Epithelial cell of esophagus (primary cell): ENCODE measurements at places on chromosomes 2 and 18.

GRCh38 chr2:184611361-184612085, 13.2 kb downstream of the ZNF804A start:
- DNase-seq, result peak; percentile 43

DNA sequence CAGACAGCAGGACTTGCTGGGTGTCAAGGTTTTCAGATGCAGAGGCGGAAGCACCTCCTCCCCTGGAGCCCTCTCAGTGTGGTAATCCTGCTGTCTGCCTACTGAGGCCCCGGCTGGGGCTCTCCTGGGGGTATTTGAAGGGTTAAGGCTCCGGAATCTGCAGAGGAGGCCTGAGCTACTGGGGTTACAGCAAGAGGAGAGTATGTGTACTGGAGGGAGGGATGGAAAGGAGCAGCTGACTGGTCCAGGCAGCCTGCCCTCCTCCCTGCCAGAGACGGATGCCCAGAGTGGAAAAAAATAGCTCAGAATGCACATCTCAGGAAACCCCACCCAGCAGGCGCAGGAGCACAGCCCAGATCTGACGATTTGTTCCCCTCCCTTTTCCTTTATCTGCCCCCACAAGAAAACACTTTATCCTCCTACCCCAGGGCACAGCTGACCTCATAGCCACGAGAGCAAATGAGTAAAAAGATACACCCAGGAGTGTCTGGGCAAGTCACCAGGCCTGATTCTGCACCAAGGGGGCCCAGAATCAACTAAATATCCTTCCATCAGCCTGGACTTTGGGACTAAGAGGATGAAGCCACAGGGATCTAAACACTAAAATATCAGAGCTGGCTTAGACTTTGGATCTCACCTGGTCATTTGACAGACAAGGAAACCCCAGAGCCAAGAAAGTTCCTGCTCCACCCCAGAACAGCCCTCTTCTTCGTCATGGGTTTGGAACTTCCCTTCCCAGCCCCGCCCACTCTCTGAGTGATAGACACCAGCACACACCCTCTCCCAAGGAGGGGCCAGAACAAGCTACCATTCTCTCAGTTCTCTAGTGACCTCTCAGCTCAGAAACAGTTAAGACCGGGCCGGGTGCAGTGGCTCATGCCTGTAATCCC, 5.5 kb downstream of the TMBIM1 start:
- peak; percentile 98 for DNase-seq

DNA sequence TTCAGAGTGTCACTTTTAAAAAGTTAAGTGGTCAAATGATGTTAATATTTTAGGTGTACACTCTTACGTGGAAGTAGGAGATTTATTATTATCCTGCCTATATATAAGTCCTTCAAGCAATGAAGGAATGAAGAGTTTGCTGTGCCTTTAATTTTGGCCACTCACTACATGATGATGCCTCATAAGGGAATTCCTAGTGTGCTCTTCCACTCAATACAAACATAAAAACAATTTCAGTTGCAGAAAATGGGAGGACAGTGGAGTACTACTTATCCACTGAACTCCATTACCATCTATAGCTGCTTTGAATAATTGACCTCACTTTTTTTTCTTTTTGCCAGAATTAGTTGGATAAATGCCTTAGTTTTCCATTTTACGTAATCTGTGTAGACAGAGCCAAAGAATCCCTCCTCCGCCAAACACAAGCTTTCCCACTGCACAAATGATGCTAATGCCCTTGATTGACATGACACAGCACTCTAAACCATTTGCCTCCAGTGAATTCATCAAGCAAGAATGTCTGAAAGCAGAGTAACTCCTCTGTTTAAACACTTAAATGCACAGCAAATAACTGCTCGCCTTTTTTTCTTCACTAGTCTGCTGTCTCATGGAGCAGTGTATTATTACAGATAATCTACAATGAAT, 751.1 kb upstream of the FANCL start:
- peak; percentile 1 for DNase-seq

- DNase-seq, result peak; percentile 9
Observed at GRCh38 chr2:59584958-59585357, 968.5 kb downstream of the BCL11A start.

DNA sequence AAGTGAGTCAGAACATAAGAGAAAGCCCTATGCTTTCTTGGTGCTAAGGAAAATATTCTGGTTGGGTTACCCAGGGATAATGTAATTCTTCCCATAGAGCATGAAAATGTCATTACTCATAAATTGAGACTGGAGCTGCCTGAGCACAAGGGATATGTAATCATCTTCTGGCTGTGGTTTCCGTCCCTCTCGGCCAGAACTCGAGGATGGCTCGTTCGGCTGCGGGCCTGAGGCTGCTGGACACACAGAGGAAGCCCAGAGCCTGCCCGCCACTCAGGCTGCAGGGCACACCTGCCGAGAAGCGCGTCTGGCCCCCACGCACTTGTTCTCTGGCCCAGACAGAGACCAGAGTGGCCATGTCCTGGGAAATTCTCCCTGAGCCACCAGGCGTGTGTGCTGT, 104.9 kb downstream of the ASAP2 start:
- peak; percentile 89 for DNase-seq

GRCh38 chr2:149552226-149552625, 35.3 kb downstream of the MMADHC start:
- no peak for DNase-seq

GRCh38 chr2:115214050-115214449, 771.6 kb downstream of the DPP10 start:
- no peak for DNase-seq

DNA sequence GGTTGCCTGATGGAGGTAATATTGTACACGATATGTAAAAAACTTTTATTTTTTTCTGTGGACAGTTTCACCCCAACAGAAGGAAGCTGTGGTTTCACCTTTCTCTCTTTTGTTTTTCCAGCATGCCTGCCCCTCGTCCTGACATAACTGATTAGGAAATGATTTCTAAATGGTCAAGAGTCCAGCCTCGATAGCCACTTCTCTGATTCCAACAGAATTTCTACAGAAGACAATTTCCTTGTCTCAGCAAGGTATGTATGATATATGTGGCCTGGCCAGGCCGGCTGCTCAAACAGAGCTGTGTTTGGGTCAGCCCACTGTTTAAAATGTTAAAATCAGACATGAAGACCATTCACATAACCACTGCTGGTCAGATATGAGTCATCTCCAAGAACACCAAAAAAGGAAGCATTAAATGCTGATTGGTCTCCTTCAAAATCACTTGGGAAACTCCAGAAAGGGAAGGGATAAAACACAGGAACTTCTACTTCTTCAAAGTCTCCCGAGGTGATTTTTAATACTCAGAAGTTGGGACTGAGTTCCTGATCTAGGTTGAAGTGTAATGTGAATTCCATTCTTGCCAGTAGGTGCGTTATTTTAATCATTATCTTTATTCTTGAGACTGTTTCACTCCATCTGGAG, 22.3 kb downstream of the ATP8B1 start:
- peak; percentile 60 for DNase-seq

- DNase-seq, result no peak
Observed at GRCh38 chr2:158380746-158381145, 75.8 kb downstream of the CCDC148 start.

DNA sequence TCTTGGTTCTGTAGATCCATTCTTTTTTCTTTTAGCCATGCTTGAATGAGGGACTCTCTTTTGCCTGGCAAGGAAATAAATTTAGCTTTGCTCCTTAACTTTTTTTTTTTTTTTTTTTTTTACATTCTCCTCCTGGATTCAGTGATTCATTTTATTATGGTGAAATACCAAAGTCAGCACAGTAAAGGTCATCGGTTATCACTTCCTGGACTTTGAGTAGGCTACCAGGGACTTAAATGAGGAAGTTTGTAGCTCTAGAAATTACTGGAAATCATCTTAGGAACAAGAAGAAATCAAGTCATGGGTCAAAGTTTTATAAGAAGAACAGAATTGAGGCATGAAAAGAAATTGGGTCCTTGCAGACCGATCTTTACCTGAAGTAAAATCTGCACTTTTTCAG, 75.0 kb downstream of the SOCS6 start:
- DNase-seq, result peak; percentile 68

GRCh38 chr2:220001751-220002150, 374.3 kb downstream of the SLC4A3 start:
- DNase-seq, result no peak

DNA sequence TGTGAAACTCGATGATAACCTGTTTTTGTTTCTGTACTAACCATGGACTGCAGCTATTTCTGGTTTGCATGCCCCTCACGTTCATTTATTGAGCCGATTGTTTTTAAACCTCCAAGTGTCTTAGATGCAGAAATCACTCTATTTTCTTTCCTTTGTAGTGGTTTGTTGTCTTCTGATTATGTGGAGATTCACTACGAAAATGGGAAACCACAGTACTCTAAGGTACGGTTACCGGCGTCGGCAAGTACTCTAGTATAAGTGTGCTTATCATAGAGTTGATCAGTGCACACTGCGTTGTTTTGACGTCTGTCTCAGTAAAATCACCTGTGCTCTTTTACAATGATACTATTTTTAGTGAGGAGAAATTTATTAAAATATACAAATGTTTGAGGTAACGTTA, 87.4 kb downstream of the ADAM23 start:
- DNase-seq, result no peak

- peak; percentile 78 for DNase-seq
Observed at GRCh38 chr2:64453770-64454385, at the start of gene LGALSL. Gene LGALSL, plus strand, starts transcription at chr2:64454162. Its CDS starts 384 bp downstream, at chr2:64454546.

DNA sequence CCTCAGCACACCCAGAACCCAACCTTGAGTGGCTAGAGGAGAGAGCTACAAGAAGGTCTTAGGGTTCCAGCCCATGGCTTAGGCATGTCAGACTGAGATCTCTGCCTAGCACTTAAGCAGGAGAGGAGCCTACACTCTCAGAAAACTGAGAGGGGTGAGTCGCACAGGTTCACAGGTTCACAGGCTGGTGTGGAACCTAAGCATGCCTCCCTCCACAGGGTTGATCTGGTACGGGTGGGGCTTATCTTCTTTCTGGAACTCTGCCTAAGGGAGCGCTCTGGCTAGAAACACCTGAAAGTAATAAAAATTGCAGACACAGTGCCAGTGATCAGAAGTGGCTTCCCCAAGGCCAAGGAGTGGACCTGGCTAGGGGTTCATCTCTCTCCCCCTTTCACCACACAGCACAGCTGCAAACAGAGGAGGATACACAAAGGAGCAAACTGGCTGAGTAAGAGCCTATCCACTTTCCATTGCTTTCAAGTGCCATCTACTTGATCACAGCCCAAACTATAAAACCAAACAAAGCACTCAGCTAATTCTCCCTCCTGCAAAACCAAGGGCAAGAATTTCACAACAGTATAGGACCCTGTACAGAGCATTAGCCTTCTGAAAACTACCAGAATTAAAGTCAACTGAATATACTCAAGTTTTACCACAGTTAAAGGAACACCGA, 481.9 kb upstream of the SETBP1 start:
- peak; percentile 12 for DNase-seq

DNA sequence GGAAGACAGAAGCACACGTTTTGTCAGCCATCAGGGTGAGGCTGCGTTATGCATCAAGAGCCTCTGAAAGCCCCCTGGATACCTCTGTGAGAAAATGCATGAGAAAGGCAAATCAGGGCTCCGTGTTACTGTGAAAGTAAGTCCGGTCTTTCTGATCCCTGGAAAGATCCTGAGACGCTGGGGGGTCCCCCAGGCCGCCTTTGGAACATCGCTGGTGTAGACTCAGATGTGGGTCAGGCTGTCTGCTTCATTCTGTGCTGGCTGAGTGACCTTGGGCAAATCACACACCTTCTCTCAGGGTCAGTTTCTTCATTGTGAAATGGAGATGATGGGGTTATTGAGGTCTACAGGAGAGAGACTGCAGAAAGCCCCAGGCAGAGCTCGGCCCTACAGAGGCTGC, 42.0 kb upstream of the HS6ST1 start:
- no peak for DNase-seq

GRCh38 chr2:76450024-76450475, 739.3 kb upstream of the GCFC2 start:
- DNase-seq, result no peak

DNA sequence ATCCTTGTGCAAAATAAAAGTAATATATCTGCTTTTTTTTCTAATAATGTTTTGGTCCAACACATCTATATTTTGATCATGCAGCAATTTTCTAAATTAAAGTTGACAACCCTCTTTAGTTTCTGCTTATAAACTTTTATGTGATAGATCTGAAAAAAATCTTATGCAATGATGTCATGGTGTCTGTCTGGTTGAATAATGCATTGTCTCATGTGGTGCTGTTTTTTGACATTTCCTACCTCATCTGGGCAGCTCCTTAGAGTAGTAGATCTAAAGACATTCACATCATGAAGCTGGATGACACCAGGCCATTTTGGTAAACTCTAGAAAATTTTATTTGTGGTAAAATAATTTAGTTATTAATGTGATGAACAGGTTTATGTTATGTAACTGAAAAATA, 106.8 kb upstream of the FN1 start:
- DNase-seq, result peak; percentile 13

DNA sequence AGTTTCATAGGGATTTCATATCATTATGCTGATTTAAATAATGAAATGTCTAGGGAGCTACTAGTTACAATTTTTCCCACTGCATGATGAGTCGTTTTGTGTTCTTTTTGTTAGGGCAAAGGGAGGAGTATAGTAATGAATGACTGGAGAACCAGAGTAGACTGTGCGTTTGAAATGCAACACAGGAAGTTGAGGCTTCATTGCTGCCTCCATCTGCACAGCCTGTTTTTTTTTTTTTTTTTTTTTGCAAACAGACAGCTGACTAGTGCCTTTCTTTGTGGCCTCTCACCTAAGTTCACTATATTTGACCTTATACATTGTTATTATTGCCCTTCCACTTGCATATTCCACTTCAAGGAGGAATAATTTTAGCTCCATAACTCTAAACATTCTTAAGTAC, 286.7 kb upstream of the LRRTM1 start:
- no peak for DNase-seq

- DNase-seq, result no peak
Observed at GRCh38 chr18:6561420-6561861, 146.7 kb upstream of the L3MBTL4 start.

DNA sequence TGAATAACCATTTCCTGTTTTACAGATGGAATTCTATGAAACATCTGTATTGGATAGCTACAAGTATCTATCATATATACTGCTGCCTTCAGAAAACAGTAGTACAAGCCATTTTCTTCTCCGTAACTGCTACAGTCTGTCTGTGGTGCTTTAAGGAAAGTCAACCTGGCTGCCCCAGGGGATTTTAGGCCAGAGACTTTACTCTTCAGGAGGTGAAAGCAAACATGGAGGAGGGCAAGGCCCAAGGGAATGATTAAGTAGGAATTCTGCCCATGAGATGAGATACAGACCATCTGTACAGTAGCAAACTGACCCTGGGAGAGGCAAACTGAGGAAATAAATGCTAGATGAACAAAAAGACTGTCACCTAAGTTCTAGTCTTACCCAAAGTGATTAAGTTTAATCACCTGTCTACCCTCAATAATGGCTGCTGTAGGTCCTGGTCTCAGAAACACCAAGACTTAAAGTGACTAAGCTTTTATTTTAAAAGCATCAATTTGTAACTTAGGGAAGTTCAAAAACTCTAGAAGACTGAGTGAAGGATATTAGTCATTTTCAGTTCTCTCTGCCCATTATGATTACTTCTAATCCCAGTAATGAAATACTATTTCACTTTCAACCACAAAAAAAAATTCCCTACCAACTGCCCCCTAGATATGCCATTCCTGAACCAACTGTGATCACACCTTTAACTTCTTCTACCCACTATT, 14.8 kb downstream of the MBD2 start:
- DNase-seq, result peak; percentile 21

GRCh38 chr2:71256421-71256820, 29.5 kb upstream of the PAIP2B start:
- no peak for DNase-seq
